ENCODE measurements at places on chromosomes 11 and 22.

GRCh38 chr11:69928975-69929374 is 109.8 kb upstream of the FGF3 start:
- DNase-seq: no peak

GRCh38 chr22:20406686-20407408 is 12.9 kb downstream of the ZNF74 start:
- no peak for DNase-seq

DNA sequence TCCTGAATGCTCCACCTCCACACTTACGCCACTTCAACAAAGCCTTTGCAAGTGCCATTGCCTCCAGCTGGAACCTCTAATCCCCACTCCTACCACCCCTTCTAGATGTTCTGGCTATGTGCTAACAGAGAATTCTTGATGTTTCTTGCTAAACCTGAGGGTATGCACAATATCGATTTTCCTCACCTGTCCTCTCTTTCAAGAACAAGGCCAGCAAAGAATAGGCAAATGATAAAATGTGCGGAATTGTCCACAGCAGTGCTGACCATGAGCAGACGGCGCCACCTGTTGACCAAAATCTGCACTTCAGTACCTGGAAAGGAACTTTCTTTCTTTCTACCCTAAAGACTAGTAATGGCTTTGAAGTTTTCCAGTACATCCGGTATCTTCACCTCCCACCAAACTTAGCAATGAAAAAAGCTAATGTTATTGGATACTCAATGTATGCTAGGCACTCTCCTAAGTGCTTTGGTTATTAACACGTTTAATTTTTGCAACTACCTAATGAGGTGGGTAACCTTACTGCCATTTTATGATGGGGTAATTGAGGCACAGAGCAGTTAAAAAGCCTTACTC is 3.4 kb downstream of the TIMM10 start:
- peak; percentile 51 for DNase-seq

DNA sequence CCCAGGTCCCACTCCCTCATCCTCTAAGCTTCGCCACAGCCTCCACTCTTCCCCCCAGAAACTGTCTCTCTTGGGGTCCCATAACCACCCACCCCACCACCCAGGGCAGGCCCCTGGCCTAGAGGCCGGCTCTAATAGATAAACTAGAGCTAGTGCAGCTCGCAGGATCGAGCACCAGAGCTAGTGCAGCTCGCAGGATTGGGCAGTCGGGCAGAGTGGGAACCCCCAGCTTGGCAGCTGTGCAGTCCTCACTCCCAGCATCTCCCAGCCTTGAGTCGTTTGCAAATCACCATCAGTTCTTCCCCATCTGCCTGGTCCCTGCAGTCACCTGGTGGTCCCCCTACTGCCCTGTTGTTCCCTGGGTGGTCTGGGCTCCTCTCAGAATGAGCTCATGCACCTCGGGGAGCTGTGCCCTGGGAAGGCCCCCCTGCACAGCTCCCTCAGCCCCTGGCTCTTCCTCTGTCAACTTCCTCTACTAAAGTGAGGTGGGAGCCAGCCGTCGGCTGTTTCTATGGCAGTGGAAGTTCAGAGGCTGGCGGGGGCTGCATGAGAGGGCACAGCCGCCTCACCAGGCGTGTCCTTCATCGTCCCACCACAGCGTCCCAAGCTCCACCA is 15.5 kb upstream of the SHANK2 start:
- no peak for DNase-seq

DNA sequence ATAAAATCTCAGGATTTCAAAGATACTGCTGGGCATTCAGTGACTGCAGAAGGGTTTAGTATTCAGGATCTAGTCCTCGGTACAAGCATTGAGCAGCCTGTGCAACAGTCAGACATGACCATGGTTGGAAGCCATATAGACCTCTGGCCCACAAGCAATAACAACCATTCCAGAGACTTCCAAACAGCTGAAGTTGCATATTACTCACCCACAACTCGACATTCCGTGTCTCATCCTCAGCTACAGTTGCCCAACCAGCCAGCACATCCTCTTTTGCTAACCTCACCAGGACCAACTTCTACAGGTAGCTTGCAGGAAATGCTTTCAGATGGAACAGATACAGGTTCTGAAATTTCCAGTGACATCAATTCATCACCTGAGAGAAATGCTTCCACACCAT is 156.8 kb downstream of the C11orf91 start:
- DNase-seq: no peak

DNA sequence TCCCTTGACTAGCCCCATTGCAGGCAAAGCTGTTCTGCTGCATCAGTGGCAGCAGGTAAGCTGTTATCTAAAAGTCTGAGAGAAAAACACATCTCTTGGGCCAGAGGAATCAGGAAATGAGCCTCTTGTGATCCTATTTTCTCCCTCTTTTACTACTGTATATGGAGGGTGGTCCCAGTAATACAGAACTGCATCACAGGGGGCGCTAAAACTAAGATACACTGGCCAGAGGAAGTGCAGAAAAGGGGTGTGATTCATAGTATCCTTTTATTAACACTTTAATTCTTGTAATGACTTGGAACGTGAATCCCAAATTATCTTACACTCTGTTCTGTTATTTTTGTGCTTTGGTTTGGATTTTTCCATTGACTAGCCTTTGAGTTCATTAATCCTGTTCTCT is 8.8 kb upstream of the MED17 start:
- no peak for DNase-seq

DNA sequence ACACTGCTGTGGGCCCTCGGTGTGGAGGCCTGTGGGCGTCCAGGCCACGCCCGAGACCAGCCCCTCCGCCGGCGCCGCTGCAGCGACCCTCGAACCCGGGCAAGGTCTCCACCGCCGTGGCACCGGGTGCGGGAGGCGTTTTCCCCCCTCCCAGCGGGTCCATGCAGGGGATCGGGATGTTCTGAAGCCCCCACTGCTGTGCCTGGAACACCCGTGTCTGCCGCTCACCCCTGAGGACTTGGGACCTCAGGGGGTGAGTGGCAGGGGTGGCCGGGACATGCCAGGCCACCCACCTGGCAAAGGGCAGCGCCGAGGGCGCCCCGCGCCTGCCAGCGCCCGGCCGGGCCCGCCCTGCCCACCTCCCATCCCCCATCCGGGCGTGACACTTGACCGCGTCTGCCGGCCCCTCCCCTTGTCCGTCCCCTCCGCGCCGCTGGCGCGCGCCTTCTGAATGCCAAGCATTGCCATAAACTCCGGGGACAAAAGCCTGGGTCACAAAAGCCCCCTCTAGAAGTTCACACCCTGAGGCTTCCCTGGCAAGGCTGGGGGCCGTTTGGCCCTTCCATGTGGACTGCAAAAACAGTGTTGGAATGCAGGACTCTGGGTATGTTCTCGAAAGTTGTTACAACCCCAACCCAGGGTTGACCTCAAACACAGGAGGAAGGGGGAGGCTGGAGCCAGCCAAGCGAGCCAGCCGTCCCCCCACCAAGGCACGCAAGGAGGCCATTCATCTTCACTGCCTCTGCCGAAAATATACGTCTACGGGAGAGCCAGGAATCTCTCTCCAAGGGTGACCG is 819 bp upstream of the KCNQ1OT1 start:
- no peak for DNase-seq

DNA sequence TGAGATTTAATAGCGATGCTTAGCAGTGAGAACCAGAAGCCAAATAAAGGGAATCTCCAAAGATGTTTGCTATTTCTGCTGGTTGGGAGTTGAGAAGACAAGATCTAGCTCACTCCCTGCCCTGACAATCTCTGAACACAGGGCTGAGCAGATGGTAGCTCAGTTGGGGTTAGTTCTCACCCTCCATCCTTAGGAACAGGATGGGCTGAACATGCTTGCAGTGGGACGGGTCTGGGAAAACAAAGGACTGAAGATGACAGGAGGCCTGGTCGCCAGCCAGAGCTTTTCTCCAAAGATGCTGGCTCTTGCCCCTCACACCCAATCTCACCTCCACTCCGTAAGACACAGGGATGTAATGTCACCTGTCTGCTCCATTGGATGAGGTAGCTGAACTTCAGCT is 72.7 kb downstream of the SC5D start:
- no peak for DNase-seq

DNA sequence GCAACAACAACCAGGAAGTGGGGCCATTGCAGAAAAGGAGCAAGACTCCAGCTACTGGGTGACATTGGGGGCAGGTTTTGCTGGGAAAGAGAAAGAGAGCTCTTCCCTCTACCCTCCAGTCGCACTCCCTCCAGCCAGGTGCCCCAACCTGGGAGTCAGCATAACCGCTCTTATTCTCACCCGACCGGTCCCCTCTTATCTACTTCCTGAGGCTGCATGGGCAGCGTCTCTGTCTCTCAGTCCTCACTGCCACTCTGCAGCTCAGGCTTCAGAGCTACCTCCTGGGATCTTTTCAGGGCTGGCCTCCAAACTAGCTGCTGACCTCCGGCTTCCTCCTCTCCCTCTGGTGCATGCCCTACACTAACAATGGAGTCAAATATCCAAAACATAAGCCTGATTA is 5.1 kb downstream of the ZNF70 start:
- DNase-seq: no peak

- DNase-seq: no peak
Measured at GRCh38 chr11:44973632-44974401, 23.1 kb upstream of the TP53I11 start.

- DNase-seq: no peak
Measured at GRCh38 chr11:79663017-79663416, 222.2 kb upstream of the TENM4 start.

DNA sequence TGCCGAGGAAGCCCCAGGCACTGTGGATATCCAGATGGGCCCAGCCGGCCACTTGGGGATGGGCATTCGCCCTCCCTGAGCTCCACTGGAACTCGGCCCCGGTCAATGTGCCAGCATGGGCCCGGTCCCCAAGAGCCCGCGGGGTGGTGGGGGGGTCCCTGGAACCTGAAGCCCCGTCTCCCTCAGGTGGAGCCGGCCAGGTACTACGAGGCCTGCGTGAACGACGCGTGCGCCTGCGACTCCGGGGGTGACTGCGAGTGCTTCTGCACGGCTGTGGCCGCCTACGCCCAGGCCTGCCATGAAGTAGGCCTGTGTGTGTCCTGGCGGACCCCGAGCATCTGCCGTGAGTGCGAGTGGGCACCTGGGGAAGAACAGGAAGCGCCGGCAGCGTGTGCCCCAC is 21.2 kb downstream of the MUC5AC start:
- no peak for DNase-seq

GRCh38 chr11:35317253-35317652 is 102.1 kb downstream of the SLC1A2 start:
- DNase-seq: no peak

GRCh38 chr11:12222055-12222792 is 111.8 kb downstream of the MICAL2 start:
- DNase-seq: no peak

GRCh38 chr11:94786264-94787126 is 18.3 kb downstream of the AMOTL1 start:
- DNase-seq: no peak

DNA sequence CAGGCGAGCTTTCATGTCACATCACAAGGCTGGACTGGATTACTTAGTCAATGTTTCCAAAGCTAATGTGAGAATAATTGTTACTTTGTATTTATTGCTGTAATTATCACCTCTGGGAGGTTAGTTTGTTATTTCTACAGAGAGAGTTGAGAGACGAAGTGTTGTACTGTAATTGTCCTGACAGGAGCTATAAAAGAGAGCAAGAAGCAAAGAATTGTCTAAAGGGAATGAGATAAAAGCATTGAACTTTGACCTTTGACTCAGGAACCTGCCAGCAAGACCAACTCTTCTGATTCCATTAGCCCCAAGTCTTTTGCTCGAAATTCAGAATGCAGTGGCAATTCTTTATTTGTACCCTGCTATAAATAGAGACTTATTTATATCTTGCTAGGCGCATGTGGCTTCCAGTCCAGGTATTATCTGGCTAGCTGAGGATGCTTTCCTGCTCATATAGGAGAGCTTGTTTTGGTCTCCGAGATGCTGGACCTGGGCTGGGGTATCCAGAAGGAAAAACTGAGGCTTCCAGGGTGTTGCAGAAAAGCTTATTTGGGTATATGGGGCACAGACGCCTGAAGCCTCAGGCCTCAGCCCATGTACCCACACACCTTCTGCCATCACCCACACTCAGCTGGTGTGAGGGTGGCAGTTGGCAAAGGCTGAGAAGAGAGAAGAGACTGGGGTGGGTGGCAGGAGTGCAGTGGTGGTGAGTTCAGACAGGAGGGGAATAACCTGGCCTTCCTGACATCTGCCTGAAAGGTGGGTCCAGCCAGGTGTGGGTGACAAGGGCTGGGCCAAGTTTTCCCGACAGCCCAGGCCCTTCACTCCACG is 40.7 kb downstream of the SYT13 start:
- no peak for DNase-seq

DNA sequence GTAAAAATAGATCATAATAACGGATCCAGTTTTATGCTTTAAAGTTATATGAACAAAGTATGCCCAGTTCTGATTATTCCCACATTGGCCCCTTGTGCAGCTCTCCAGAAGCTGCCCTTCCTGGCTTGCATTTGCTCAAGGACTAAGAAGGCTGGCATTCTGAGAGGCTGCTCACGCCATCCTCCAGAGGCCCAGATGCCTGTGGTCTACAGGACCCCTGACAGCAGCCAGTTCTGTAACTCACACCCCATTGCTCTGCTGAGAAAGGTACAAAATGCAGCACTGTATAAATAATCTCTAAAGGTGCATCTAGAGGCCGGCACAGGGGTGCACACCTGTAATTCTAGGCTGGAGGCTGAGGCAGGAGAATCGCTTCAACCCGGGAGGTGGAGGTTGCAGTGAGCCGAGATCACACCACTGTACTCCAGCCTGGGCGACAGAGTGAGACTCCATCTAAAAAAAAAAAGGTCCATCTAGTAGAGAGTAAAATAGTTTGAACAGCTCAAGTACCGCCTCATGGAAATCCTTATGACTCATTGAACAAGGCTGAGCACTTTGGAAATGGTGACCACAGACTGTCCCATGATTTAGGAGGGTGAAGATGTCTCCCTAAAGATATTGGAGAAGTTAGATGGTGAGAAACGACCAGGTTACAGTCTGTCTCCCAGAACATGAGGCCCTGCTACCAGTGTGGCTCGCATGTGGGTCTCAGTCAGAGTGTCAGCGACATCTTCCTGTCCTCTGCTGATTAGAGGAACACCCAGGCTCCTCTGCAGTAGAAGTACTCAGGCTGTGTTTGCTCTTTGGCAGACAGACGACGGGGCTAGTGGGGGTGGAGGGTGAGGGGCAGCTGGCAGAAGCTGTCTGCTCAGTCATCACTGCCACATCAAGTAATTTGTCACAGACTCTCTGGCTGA is 56.3 kb downstream of the KREMEN1 start:
- DNase-seq: no peak

- no peak for DNase-seq
Measured at GRCh38 chr11:3808861-3809623, 682 bp downstream of the PGAP2 start.

- DNase-seq: no peak
Measured at GRCh38 chr11:87300640-87301380, 263.1 kb downstream of the TMEM135 start.

GRCh38 chr11:38788561-38788960 is 2190.5 kb upstream of the RAG2 start:
- no peak for DNase-seq

DNA sequence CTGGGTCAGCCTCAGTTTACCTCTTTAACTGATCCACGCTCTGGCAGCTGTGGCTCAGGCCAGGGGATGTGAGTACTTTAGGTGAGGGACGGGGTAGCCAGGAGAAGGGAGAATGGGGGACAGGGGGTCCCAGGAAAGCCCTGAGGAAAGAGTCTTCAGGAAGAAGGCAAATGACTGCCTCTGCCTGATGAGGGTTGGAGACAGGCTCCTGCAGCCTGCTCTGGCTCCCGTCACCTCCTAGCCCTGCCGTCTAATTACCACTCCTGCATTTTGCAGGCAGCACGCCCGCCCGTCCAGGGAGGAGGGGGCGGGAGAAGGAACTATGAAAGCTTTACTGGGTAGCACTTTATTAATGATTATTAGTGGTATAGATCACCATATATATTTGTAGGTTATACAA is 116.6 kb downstream of the CEP164 start:
- DNase-seq: no peak

- no peak for DNase-seq
Measured at GRCh38 chr11:116972691-116973090, 125.5 kb downstream of the SIK3 start.
